Stimulated activated CD4-positive, alpha-beta T cell treated with anti-CD3 and anti-CD28 coated beads, Interleukin-1b, Interleukin-23, amount 100 ng/mL, for 4 hours (primary cell): ENCODE measurements at places on chromosomes 11 and 22.

DNA sequence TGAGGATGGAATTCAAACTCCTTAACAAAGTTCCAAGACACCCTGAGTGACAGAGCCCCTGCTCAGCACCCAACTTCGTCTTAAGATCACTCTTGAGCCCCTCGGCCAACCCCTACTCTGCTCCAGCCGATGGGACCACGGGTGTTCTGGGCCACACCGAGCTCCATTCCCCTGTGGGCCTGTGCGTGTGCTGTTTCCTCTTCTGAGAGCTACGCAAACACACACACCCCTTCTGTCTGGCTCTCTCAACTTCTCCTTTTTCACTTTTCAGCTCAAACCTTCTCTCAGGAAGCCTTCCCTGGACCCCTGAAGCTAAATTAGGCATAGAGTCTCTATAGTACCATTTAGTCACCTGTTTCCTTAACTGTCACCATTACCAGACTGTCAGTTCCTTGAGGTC, 37.5 kb upstream of the NNMT start:
- no peak for DNase-seq

GRCh38 chr11:133133050-133133449, 399.3 kb downstream of the OPCML start:
- DNase-seq = no peak

DNA sequence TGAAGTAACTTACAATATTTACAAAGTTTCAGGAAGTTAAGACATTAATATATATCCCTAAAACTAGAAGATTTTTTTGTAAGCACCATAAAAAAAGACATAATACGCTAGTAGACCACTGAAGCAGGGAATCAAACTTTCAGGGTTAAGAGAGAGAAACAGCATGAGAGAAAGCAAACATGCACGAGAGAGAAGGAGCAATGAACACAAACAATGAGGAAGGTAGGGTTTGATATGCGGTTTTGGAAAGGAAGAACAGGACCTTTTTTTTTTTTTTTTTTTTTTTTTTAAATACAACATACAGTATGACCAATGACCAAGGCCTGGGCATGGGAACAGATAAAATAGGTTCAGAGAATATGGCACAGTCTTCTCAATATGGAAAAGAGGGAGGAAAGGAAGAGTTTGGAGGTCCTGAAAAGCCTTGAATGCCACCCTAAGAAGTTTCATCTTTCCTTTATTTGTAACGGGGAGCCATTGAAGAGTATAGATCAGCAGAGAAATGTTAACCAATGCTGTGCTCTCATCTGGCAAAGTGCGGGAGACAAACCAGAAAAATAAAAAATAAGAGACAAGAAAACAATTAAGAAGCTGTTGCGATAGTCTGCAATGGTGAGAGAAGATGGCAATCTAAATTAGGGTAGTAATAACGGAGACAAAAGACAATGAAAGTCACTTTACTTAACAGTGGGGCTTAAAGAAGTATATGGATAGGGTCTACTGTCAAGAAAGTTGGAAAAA, 101.0 kb downstream of the USP35 start:
- DNase-seq = no peak

- no peak for DNase-seq
Measured at GRCh38 chr22:40001106-40001505, 6.4 kb downstream of the FAM83F start.

GRCh38 chr11:78344676-78345075, 72.9 kb downstream of the GAB2 start:
- DNase-seq = no peak
